ENCODE measurements at places on chromosomes 1 and 21.

DNA sequence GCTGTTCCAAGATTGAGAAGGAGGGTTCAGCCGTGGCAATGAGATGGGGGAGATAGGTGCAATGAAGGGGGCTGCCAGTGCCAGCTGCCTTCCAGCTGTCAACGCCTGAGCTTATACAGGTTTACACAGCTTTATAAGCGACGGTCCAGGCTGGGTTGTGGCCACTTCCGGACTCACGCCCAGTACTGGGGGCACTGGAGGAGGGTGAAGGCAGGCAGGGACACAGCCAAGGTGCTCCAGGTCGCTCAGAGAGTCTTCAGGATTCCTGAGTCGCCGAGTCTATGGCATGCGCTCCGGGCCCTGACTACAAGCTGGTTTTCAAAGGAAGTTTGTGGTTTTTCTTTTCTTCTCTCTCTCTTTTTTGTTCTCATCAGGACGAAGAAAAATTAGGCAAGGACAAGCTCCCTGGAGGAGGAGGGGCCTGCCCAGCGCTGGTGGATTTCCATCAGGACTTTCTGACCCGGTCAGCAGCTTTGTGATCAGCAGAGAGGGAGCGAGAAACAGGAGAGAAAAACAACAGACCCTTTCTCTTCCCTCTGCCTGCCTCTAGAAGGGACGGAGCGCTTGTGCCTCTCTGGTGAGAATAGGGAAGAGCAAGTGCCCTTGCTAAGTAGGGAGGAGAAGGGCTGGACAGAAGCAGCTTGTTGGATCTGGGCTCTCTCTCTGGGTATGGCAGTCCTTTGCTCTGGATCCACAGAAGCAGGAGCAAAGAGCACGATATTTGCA lies at the start of gene MINDY1:
Gene MINDY1, minus strand, starts transcription at position 576 of the 726 bp plus-strand sequence. CDS start 4,285 bp downstream, outside the sequence.
- peak; percentile 66 for DNase-seq

DNA sequence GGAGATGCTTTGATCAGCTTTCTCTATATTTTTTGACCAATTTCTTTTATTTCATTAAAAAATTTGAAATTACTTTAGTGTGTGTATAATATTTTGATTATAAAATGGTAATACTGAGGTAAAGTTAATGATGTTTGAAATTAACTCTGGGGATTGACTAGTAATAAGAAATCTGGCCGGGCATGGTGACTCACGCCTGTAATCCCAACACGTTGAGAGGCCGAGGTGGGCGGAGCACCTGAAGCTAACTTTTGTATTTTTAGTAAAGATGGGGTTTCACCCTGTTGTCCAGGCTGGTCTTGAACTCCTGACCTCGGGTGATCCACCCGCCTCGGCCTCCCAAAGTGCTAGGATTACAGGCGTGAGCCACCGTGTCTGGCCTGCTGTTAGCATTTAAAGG lies 17.5 kb downstream of the SCP2 start:
- DNase-seq, result no peak

DNA sequence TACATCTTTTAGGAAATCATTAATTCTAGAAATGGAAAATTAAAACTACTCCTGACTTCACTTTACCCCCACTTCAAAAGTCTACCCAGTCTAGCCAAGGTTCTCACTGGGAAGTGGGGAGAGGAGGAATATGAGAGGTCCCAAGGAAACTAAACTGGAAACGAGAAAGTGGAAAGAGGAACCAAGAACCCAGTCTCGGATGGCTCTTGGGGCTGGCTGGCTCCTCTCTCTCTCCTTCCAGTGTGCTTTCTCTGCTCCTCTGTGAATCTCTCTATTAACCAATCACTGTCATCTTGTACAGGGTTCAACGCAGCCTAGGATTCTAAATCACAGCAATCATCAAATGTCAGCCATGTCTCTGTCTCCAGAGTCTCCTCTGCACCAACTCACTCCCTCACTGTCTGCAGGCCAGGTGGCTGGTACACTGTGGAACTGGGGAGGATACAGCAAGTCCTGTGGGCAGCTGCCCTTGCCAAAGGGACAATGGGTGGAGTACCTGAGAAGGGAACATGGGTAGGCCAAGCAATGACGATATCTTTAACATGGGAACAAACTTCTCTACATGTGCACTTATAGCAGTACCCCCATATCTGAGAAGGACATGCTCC lies 33.7 kb downstream of the GNB1 start:
- no peak for DNase-seq

DNA sequence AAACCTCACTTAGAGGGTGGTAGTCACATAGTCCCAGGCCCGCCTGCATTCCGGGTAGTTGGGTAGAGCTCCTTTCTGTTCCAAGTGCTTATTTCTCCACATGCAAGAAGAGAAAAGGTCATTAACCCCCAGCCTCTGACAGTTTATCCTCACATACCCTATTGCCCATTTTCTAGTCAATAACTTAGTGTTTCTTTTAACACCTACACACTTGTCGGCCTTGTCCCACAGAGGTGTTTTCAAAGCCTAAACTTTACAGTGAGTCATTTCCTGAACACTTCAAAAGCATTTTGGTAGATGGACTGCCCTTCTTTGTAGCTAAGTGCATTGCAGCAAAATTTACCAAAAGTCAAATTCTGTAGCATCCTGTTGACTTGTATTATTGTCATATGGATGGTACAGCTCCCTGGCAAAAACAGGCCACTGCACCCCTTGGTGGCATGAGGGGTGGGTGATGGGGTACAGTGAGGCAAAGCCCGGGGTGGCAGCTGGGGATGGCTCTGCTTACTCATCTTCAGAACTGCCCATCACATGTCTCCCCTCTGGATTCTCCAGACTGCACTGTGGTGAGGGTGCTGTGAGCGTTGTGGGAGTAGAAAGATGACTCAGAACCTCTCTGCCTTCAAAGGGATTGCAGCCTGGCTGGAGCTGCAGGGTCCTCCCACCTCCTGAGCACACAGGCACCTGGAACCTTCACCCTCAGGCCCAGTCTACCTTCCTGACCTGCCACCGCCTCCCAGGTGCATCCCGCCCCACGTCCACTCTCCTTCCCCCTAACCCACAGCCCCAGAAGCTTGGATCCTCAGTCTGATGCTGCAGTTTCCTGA lies 45.8 kb upstream of the DMRTB1 start:
- DNase-seq, result no peak

- DNase-seq, result no peak
Measured at GRCh38 chr21:41406340-41406739, 19.7 kb upstream of the MX1 start.

DNA sequence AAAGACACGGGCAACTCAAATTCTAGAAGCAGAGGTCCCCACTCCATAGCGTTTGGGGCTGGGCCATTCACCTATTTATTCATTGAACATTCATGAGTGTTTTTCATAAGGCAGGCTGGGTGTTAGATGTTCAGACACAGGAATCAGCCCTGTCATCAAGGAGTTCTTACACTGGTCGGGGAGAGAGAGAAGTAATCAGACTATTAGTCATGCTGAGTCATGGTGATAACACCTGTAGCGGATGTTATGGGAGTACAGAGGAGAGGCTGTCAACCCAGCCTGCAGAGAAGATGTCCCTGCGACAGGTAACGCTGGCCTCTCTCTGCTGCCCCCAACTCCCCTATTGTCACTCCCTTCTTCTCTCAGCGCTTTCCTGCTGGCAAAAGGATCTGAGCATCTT lies 17.2 kb downstream of the LY9 start:
- DNase-seq, result no peak

DNA sequence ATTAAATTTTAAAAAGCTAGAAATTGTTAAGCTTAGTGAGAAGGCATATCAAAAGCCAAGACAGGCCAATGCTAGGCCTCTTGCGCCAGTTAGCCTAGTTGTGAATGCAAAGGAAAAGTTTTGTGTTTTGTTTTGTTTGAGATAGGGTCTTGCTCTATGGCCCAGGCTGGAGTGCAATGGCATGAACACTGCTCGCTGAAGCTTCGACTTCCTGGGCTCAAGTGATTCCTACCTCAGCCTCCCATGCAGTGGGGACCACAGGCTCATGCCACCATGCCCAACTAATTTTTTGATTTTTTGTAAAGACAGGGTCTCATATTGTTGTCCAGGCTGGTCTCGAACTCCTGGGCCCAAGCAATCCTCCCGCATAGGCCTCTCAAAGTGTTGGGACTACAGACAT lies 40.3 kb downstream of the TRIM33 start:
- no peak for DNase-seq

DNA sequence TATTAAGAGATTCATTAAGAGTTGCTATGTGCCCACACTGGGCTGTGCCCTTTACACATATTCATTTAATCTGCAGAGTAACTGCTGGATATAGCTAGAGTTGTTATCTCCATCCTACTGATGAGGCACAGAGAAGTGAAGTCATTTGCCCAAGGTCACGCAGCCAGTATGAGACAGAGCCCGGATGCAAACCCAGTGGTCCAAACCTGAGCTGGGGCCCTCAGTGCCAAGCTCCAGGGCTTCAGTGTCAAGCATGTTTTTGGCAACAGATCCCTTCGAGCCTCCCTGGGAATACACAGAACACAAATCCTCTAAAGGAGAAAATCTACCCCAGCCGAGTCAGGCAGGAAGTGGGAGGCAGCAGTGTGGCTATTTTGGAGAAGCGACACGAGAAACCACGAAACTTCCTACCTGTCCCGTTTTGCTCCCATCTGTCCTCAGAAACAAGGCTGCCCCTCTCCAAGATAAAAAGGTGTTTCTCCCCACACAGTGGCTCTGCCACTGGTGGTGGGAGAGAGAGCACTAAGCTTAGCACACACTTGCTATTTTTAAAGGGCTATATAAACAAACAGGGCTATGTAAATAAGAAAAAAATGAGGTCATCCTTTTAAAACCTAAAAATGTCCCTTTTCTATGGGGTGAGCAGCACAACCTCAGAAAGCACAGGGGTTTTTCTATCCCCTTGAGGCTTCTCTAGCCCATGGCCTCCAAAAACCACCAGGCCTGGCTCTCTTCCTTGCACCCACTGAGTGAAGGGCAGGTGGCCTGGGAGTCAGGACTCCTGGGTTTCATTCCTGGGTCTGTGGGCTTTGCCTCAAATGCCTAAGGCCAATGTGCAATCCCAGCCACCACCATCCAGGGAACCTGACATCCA lies 138.6 kb upstream of the EDN2 start:
- no peak for DNase-seq

- no peak for DNase-seq
Measured at GRCh38 chr1:246091477-246091876, 415.6 kb downstream of the SMYD3 start.

- no peak for DNase-seq
Measured at GRCh38 chr1:30445449-30445848, 277.9 kb downstream of the MATN1 start.

DNA sequence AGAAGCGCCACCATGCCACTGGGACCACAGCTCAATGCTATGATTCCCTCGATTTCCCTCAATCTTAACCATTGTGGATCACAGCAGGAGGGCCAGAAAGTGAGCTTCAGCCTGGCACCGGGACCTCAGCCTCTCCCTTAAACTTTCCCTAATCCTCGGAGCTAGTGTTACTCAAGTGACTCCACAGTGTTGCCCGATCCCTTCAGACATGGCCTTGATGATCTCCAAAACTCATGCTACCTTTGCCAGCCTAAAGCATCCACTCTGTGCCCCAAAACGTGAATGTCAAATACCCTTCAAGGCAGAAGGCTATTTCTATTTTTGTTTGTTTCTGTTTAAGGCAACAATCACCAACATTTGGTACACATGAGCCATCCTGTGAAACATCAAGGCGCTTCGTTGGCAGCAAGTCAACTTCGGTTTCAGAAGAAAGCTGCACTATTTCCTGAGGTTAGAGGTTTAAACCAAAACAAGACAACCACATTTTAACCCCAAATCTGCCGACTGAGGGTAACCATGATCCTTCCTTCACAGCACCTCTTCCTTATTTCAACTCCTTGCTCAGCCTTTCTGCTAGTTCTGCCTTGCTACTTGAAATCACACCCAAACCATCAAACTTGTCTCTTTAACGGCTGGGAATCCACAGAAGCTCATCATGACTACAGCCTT lies 94.4 kb upstream of the KRTAP19-8 start:
- no peak for DNase-seq

- DNase-seq, result no peak
Measured at GRCh38 chr1:76474922-76475321, 392.4 kb upstream of the ST6GALNAC5 start.

- no peak for DNase-seq
Measured at GRCh38 chr1:94651076-94651475, 109.5 kb upstream of the F3 start.

- DNase-seq, result no peak
Measured at GRCh38 chr1:41842326-41842725, 76.4 kb downstream of the HIVEP3 start.

- DNase-seq, result no peak
Measured at GRCh38 chr1:42886046-42886739, 39.8 kb downstream of the ZNF691 start.

GRCh38 chr1:10210841-10211804 lies 753 bp downstream of the KIF1B start:
- peak; percentile 68 for DNase-seq

GRCh38 chr1:220544901-220545303 lies 17.0 kb downstream of the MARK1 start:
- DNase-seq, result no peak

- no peak for DNase-seq
Measured at GRCh38 chr1:201714542-201715329, 114.2 kb upstream of the IPO9 start.

GRCh38 chr21:15592957-15593356 lies 136.8 kb upstream of the USP25 start:
- DNase-seq, result no peak

GRCh38 chr1:247964933-247965332 lies at the start of gene OR2AK2:
TSS of gene OR2AK2 (plus strand) at chr1:247965233. CDS start at chr1:247965377, 144 bp downstream.
- DNase-seq, result no peak

- DNase-seq, result no peak
Measured at GRCh38 chr21:29490016-29490415, 191.3 kb downstream of the BACH1 start.

GRCh38 chr1:155513300-155513916 lies 49.2 kb downstream of the ASH1L start:
- no peak for DNase-seq

GRCh38 chr1:32998997-32999396 lies 34.4 kb upstream of the RNF19B start:
- DNase-seq, result no peak

DNA sequence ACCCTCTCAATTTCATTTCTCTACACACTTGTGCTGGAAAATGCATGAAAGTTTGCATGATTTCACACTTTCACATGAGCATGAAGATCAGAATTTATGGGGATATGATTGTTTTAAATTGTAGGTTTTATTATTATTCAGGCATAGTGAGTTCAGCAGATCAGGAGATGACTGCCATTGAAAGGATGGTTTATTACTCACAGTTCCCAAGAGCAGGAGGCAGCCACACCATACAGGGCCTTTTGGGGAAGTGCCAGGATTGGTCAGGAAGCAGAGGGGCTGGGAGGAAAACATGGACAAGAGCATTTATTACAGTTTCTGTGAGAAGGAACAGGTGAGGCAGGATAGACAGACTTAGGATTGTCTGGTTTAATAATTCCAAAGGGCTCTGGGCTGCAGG lies 114.6 kb upstream of the KCNJ15 start:
- DNase-seq, result no peak

GRCh38 chr1:33375316-33375715 lies 54.4 kb upstream of the A3GALT2 start:
- DNase-seq, result no peak

- DNase-seq, result no peak
Measured at GRCh38 chr1:168421399-168422004, 122.3 kb downstream of the XCL2 start.

GRCh38 chr21:38840456-38841300 lies 34.9 kb downstream of the ETS2 start:
- DNase-seq, result no peak

GRCh38 chr1:203437696-203438315 lies 37.8 kb upstream of the PRELP start:
- no peak for DNase-seq

All from NCI-H1417 (cell line).